ENCODE measurements at places on chromosomes 5 and 9.

GRCh38 chr9:126663661-126664072 is 49.9 kb downstream of the LMX1B start:
- no peak for DNase-seq

- no peak for DNase-seq
Observed at GRCh38 chr5:38825494-38825893, 20.3 kb upstream of the OSMR start.

- no peak for DNase-seq
Observed at GRCh38 chr9:32344551-32345182, 39.8 kb upstream of the ACO1 start.

- no peak for DNase-seq
Observed at GRCh38 chr9:112624711-112625707, 92.9 kb downstream of the INIP start.

GRCh38 chr5:113081881-113082546 is 105.4 kb downstream of the DCP2 start:
- DNase-seq = no peak

DNA sequence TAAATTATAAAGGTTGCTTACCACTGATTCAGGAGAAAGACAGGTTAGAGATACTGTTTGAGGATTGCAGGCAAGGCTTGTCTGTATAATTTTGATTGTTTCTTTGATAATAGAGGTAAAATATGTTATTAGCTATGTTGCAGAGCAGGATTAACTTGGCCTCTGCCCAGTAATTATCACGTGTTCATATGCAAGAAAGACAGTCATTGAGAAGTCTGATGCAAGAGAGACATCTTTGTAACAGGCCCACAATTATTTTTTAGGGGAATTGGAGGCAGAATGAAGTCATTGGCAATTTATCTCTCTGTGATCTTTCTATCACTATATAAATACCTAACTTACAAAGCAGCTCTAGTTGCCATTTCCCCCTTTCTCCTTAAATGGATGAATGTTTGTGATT is 46.0 kb downstream of the SLC44A1 start:
- DNase-seq = no peak

Data from stimulated activated CD8-positive, alpha-beta memory T cell treated with anti-CD3 and anti-CD28 coated beads, Interleukin-2, amount 100 ng/mL, for 1 hour (primary cell).